Stimulated activated CD8-positive, alpha-beta memory T cell treated with anti-CD3 and anti-CD28 coated beads, Interleukin-4, amount 100 ng/mL, for 24 hours (primary cell): ENCODE measurements at places on chromosomes 12 and 14.

DNA sequence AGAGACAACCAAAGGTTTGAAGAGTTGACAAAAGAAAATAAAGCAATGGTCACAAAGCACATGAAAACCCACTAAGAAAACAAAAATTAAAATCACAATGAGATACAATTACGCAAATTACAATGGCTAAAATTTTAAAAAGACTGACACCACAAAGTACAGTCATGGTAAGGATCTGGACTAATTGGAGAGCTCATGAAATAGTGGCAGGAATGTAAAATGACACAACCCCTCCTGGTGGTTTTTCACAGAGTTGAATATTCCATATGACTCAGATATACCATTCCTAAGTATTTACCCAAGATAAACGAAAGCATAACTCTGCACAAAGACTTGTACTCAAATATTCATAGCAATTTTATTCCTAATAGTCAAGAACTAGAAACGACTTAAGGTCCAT, 65.9 kb downstream of the NOVA1 start:
- DNase-seq = no peak

GRCh38 chr12:44497044-44497443, 379.1 kb downstream of the NELL2 start:
- no peak for DNase-seq

DNA sequence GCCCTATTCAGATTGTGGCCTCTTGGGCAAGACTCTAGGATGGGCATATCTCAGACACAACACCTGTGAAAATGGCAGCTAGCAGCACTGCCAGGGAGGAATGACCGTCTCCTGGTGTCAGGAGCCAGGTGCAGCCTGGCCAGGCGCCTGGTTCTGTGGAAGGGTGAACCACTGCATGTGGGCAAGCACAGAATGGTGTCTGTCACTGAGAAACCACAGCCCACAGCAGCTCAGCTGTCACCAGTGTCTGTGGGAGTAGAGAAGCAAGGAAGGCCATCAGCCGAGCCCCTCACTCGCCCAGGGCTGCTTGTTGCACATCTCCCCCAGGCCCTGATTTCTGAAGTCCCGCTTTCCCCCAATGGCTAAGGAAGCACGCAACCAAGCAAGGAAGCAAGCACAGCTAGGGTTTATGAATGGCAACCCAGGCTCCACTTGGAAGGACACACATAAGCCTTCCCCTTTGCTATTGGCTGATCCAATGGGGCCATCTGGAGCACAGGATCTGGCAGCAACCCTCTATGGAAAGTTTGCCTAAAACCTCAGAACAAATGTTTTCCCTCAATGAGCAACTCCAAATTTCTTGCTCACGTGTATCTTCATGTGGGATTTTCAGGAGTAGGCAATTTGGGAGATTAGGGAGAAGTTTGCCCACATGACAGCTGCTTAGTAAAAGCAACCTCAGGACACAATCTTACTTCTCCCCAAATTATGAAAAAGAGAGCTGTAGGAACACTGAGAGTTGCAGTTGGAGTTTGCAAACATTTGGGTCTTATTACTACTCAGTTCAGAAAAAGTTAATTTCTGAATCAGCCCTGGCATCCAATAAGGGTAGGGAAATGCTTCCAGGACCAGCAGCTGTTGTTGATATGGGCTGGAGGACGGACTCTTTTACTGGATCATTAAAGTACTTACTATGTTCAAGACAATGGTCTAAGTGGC, 44.7 kb downstream of the GPHB5 start:
- no peak for DNase-seq

GRCh38 chr12:87259391-87259790, 769.8 kb downstream of the C12orf50 start:
- no peak for DNase-seq

- no peak for DNase-seq
Observed at GRCh38 chr12:104596898-104597843, 140.4 kb downstream of the CHST11 start.

DNA sequence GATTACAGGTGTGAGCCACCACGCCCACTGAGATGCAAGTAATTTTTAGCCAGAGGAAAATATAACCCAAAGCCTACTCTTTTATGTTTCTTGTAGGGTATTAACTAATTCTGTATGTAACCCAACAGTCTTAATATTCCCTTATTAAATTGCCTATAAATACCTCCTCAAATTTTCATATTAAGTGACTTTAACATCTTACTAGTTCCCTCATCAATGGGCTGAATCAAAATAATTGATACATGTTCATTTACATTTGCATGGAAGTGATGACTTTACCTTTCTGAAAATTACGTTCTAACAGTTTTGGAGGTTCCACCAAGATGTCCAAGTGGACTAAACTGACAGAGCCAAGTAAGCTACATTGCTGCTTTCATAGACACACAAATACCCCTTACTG, 3.1 kb downstream of the SOS2 start:
- no peak for DNase-seq

- DNase-seq = no peak
Observed at GRCh38 chr12:53560351-53560750, 53.1 kb upstream of the NPFF start.

- DNase-seq = no peak
Observed at GRCh38 chr14:74841230-74842207, 34.4 kb downstream of the PROX2 start.

- DNase-seq = peak; percentile 21
Observed at GRCh38 chr12:103877934-103878510, 37.0 kb upstream of the NT5DC3 start.

GRCh38 chr12:116346222-116346621, 68.7 kb upstream of the MED13L start:
- DNase-seq = no peak

DNA sequence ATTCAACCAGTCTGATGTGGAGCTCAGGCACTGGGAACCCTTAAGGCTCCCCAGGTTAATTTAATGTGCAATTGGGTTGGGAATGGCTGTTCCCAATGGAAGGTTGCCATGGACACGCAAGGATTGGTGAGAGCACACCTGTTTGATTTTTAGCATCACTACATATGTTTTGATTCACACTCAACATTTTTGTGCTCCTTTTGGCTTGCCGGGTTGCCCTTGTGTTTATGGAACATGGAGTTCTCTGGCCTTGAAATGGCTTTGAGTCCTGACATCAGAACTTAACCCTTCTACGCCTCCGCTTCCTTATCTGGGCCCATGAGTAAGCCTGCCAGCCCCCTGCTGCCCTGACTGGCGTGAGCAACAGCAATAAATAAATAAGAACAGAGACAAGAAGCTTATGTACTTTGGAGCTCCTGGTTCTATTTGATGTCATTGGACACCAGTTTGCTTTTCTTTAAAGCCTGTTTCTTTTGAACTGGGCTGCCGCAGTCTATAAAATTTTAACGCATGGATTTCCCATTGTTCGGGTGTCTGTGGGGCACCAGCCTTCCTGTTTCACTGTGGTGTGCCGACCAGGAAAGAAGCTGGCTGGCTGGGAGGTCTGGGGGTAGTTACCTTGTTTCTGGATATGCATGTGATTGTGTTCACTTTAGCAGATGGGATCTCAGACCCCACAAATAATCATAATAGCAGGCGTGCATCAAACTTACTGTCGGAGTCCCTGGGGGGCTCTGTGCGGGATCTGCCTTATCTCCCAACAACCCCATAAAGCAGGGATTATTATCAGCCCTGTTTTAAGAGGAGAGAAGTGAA, 27.8 kb downstream of the TBX3 start:
- DNase-seq = no peak

GRCh38 chr14:94571395-94571794, 9.8 kb upstream of the SERPINA5 start:
- no peak for DNase-seq

- DNase-seq = no peak
Observed at GRCh38 chr14:96264853-96265252, 8.8 kb downstream of the BDKRB1 start.

- peak; percentile 61 for DNase-seq
Observed at GRCh38 chr14:92677087-92677668, 71.2 kb downstream of the LGMN start.

- no peak for DNase-seq
Observed at GRCh38 chr12:95671265-95671664, 119.3 kb downstream of the NTN4 start.

DNA sequence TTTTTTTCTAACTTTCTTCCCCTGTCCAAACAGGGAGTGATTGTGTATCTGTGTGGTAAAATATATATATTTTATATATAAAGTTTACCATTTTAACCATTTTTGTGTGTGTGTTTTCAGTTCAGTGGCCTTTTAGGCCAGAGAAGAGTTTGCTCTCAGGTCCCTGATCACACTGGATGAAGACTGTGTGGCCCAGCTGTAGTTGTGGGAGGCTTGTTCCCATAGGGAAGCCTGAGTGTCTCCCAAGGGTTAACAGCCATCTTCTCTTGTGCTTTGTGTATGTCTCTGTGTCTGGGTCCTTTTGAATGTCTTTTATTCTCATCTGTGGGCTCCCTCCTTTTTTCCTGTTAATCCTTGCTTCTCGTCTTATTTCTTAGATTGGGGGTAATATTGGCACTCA, 23.4 kb downstream of the CGRRF1 start:
- DNase-seq = no peak

GRCh38 chr14:104429291-104429861, 150.2 kb upstream of the C14orf180 start:
- DNase-seq = no peak

DNA sequence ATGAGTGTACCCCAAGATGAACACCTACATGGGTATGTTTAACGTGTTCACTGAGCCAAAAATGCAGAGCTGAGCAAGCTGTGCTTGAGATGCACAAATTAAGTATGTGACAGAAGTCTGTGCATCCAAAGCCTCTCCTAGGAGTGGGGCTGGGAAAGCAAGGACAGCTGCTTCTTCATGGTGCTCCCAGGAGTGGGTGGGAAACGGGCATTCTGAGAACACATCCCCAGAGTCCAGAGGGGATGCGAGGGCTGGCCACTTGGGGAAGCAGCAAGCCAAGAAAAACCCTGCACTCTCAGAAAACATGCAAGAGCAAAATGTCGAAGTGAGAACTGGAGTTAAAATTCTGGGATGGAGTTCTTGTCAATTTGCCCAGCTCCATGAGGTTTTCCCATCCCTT, 414.3 kb downstream of the BCAT1 start:
- no peak for DNase-seq

- no peak for DNase-seq
Observed at GRCh38 chr14:35385042-35385839, 19.3 kb downstream of the NFKBIA start.

GRCh38 chr12:102722147-102722546, 194.9 kb downstream of the PAH start:
- DNase-seq = no peak

DNA sequence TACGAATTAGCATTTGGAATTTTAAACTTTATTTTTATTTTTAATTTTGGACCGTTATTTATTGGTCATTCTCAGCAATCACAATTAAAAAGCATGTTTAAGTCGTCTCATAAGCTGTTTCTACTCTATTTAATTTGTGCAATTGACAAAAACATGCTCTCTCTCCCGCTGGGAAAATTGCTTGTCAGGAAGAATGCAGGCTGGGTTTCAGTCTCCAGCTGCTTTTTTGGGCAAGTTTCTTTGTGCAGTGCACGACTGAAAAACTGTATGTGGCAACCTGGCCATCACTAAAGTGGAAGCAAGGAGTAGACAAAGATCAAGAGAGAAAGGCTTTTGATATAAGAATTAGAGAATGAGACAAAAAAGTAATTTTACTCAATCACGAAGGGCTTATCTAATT, 941.5 kb upstream of the MDGA2 start:
- DNase-seq = no peak

DNA sequence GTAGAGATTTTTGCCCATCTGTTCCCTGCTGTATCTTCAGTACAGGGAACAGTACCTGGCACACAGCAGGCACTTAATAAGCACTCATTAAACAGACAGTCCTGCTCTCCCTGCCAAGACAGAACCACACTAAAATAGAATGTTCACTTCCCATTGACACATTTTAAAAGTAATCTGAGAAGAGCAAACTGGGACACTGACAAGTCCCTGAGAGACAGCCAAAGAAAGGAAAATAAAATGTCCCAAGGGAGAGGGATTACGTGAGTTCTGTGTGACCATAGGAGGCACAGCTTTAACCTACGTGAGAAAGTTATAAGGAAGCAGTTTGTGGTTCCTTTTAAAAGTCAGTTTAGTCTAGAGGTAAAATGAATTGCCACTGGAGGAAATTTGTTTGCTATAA, 43.9 kb upstream of the SYCP3 start:
- no peak for DNase-seq

DNA sequence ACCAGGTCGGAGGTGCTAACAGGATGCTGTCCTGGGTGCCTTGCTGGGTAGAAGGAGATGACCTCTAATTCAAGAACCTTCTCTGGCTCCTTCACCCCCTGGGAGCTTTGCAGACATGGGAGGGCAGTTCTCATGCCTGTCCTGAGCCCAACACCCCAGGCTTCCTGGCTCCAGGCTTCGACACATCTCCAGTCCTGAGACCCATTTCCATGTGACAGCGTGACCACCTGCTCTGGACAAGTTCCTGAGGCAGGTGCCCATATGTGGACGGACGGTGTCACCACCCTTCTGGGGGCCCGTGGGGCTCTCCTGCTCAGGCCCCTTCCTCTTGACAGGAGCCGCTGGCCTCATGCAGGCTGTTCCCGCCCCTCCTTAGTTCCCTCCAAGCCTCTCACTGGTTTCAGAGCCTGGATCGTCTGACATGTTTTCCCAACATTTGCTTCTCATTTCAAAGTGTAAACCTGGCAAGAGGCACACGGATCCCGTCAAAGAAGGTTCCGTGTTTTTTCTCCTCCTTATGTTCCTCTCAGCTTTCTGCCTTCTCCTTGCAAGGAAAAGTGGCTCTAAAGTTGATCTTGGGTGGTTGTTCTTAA, 291.9 kb upstream of the RTL1 start:
- DNase-seq = no peak

DNA sequence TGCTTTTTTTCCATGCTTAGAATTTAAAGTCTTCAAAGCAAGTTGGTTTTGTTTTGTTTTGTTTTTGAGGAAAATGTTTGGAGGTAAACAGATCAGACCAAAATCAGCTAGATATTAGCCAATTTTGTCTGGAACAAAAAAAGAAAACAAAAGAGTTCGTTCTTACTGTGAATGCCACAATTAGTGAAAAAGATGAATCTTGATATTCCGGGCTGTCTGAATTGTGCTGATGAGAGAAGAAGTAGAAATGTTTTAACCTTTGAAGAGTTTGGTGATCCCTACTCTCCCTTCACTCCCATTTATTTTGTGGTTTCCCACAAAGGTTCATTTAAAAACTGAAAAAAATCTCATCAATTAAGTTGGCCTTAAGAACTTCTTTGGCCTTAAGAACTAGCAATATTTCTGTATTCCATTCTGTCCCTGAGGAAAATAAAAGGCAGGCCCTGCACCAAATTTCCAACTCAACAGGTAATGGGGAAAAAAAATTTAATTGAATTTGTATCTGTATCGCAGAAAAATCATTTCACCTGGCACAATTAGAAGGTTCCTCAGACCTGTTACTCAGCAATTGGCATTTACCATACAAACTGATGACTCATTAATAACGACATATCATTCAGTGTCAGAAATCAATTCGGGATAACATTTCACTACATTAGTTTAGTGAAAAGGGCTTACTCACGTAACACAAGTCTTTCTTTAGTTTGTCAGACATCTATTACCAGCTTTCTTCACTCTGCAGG, 562 bp upstream of the GLIPR1L2 start:
- no peak for DNase-seq

GRCh38 chr12:112097641-112098040, 10.9 kb downstream of the NAA25 start:
- no peak for DNase-seq
